ENCODE measurements at places on chromosomes 2 and 18.

DNA sequence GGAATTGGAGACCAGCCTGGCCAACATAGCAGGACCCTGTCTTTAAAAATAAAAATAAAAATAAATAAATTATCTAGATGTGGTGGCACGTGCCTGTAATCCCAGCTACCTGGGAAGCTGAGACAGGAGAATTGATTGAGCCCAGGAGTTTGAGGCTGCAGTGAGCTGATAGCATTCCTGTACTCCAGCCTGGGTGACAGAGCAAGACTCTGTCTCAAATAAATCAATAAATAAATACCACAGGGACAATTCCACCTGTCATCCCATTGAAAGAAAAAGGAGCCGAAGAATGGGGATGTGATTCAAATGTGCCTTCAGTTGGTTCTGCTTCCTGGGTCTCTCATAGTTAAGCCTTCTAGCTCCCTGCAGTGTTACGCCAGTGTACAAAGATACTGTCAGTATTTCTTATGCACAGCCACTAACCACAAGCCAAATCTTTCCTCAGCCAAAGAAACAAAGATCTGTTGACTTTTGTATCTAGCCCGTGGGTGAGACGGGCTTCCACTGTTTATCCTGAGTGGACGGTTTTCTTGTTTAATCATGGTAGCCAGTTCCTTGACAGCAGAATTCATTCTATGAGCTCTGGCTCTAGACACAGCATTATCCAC is 12.6 kb downstream of the LGALSL start:
- no peak for DNase-seq

GRCh38 chr2:23283-23682 is 23.0 kb downstream of the FAM110C start:
- no peak for DNase-seq

DNA sequence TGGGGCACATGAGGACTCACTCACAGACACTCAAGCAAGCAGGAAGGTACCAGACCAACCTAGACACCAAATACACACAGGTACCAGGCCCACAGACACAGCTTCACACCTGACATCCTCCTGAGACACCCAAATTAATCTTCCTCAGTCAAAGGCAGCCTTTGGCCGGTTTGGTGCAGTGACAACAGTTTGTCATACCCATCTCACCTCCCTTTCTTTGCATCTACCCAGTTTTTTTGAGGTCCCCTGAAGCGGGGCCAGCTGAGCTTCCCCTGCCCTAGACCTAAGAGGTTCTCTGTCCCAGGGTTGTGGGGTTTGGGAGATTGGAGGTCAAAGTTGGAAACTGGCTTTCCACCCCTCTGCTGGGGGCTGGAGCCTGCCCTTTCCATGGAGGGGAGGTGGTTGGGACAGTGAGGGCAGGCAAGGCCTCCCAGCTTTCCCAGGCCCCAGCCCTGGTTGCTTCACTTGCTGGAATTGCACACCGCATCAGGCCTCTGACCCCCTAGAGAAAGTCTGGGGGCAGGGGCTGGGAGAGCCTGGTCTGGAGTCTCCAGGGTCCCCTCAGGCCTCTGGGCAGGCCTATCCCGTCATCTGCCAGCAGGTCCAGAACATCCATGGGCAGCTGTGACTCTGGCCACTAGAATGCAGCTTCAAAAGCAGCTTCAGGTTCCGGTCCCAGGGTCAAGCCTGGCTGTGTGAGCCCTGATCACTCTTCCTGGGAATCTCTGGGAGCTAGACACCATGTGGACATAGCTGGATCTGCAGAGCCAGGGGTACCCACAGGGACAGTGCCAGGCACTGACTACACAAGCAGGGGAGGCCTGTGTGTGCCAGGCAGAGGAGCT is 12.5 kb upstream of the TEX261 start:
- no peak for DNase-seq

DNA sequence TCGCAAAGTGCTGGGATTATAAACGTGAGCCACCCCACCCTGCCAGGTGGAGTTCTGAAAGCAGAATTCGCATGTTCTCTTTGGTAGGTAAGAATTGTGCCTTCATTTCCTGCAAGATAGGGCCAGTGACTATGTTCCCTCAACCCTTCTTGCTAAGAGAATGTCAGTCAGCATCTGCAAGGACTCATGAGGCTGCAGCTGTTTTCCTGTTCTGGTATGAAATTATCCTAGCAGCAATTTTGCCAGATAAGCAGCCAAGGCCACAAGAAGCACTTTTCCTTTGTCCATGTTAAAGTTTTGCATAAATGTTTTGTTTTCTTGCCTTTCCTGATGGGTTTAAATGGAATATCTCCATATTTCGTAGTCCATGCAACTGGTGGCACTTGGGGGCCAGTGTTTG is 6.8 kb upstream of the ARHGAP28 start:
- no peak for DNase-seq

DNA sequence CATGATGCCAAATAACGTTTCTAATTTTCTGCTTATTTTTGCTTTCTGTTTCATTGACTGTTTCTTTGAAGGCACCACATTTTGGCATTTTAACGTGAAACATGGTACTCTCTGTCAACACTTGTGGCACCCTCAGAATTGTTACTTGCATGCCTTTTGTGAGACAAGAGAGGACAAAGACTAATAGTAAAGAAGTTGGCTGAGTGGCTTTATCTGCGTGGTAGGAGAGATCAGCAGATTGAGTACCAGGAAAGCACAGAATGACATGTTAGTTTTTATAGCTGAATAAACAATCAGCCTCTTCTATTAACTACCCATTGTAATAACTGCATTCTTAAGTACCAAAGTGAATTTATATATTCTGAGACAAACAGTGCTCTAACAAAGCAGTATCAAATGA is 8.6 kb downstream of the ZNF638 start:
- no peak for DNase-seq

DNA sequence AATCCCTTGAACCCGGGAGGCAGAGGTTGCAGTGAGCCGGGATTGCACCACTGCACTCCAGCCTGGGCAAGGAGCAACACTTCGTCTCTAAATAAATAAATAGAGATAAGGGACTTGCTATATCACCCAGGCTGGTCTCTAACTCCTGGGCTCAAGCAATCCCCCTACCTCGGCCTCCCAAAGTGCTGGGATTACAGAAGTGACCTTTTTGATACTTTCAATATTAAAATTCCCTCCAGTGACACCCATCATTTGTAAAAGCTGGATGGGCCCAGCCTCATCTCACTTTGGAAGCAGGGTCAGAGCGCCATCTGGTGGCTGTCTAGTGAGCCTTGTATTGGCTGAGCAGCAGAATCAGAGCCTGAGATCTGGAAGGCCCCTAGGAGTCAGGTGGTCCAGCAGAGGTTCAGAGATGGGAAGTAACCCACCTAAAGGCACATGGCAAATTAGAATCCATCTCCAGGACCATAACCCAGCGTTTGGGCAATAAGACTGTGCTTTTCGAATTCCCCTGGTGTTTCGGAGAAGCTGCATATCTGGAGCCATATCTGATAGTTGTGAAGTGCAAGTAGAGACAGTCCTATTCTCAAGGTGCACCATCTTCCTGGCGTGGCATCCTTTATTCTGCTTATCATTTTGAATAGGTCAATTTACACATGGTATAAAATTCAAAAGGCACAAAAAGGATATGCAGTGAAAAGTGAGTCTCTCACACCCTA is 18.3 kb upstream of the SLC35F6 start:
- peak; percentile 34 for DNase-seq

All from amygdala (tissue), 56 donors.